Stomach (tissue), 19 donors: ENCODE measurements at places on chromosomes 2 and 18. TPM values are rescaled to one million over a fixed set of nuclear protein-coding genes. Genes with fewer than 3 reads are reported as not detected.

The RHOB gene
- polyA plus RNA-seq: 143 TPM

GRCh38 chr2:97871096-97871780 lies 124.5 kb downstream of the TMEM131 start:
- peaks cover 5% of the 10 kb centered on the region for H3K4me1 ChIP-seq
- H3K27me3 ChIP-seq: no peaks in the 10 kb centered on the region
- H3K36me3 ChIP-seq: no peaks in the 10 kb centered on the region
- peak overlapping the region; percentile 22 for H3K27ac ChIP-seq
- DNase-seq: no peak

The SLC4A5 gene
- polyA plus RNA-seq: 0.46 TPM

The MC4R gene
- not detected for polyA plus RNA-seq

DNA sequence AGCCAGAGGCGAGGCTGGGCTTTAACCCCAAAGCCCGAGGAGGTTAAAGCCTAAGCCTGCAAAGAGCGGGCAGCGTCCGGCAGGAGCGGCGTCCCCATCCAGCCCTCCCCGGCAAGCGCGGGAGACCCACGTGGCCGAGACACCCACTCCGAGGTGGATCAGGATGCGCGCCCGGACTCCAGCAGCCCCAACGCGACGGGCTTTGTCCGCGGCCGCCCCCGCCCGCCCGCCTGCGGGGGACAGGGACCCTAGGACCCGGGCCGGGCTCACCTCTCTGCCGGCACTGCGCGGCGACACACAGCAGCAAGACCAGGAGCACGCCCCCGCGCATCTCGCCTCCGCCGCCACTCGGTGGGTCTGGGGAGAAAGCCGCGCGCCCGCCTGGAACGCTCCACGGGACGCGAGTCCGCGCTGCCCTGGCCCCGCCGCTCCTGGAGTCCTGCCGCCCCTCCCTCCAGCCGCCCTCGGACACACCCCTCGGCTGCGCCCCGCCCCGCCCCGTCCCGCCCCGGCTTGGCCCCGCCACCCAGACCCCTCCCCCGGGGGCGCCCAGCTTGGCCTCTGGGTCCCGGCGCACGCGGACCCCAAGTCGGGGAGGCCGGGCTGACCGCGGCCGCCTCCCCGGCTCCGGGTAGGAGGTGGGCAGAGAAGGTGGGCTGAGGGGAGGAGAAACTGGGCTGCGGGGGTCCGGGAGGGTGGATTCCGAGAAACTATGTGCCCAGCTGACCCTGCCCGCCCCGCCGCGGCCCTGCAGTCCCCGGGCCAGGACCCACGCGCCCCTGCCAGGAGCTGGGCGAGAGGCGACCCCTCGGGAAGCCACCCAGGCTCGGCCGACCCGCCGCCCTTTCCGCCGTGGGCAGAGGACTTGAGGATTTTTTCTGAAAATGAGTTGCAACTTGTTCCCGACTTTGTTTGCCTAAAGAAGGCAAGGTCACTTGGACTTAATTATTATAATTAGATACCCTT lies at the start of gene LAMA1:
LAMA1 (minus strand) TSS at position 408 of the 966 bp plus-strand sequence; CDS start at position 331, 77 bp downstream.
- H3K27ac ChIP-seq: no peak within 1 kb of the TSS
- peak; percentile 62 for DNase-seq
- peak within 1 kb of the TSS; percentile 54 for H3K4me3 ChIP-seq
- H3K36me3 ChIP-seq: no peaks in the 10 kb centered on the region
- H3K27me3 ChIP-seq: peaks cover 73% of the 10 kb centered on the region

The IL1R2 gene
- 11.9 TPM for polyA plus RNA-seq

- peaks cover 16% of the 10 kb centered on the region for H3K36me3 ChIP-seq
- no peak for DNase-seq
- H3K27me3 ChIP-seq: no peaks in the 10 kb centered on the region
- H3K4me1 ChIP-seq: no peaks in the 10 kb centered on the region
- H3K4me3 ChIP-seq: no peak overlapping the region
Observed at GRCh38 chr2:148701039-148701438, 56.5 kb downstream of the EPC2 start.

The CACNB4 gene
- polyA plus RNA-seq: 0.31 TPM

DNA sequence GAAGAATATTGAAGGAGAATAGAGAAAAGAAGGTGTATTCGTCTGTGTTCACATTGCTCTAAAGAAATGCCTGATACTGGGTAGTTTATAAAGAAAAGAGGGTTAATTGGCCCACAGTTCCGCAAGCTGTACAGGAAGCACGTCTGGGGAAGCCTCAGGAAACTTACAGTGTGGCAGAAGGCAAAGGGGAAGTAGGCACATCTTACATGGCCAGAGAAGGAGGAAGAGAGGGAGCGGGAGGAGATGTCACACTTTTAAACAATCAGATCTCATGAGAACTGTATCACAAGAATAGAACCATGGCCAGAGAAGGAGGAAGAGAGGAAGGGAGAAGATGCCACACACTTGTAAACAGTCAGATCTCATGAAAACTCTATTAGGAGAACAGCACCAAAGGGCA lies 159.6 kb upstream of the TPO start:
- no peak overlapping the region for H3K27ac ChIP-seq
- H3K4me1 ChIP-seq: no peaks in the 10 kb centered on the region

The ZNF892 gene
- 0.62 TPM for polyA plus RNA-seq

- H3K36me3 ChIP-seq: no peaks in the 10 kb centered on the region
- no peak overlapping the region for H3K27ac ChIP-seq
- no peak for DNase-seq
- no peaks in the 10 kb centered on the region for H3K27me3 ChIP-seq
- H3K4me3 ChIP-seq: no peak overlapping the region
- no peaks in the 10 kb centered on the region for H3K4me1 ChIP-seq
Observed at GRCh38 chr2:58734365-58734764, 493.2 kb upstream of the FANCL start.

DNA sequence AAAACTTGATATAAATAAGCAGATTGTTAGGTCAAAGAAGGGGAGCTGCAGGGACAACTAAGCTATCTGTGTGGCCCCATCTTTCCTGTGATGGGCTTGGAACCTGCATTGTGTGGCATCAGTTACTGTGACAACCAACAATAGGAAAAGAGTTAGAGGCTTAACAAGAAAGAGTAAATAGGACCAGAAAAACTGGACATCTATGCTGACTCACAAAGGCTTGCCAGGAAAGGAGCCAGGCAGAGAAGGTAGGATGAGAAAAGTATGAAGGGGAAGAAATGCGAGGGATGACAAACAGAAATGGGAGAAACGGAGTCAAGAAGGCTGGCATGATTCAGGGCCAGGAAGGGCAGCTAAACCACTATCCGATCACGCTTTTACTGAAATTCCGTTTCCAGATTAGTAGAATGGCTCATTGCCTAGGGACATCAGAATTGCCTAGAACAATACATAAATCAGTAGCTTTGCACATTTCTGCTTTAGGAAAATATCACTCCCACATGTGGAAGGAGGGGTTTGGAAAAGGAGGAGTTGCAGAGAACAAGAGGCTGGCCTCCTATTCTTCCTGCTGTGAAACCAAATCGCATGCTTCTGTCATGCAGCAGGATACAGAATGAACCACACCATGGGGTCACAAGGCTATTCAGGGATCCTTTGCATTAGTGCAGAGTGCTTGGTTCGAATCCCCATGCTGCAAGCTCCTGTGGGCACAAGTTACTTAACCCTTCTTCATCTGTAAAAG lies 7.3 kb downstream of the PLA2R1 start:
- H3K36me3 ChIP-seq: no peaks in the 10 kb centered on the region

DNA sequence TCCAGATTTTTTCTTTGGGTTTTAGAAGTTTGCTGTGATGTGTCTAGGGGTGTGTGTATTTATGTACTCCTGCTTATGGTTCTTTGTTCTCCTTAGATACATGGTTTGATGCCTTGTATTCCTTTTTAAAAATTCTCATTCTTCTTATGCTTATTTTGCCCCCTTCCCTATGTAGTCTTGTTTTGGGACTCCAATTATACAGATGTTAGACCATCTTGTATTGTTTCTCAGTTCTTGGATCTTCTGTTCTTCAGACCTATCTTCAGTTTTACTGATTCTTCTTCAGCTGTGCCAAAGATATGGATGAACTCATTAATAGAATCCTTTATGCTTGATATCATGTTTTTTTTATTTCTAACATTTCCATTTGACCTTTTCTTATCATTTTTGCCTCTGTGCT lies 14.2 kb upstream of the MSL3B start:
- H3K36me3 ChIP-seq: no peaks in the 10 kb centered on the region
- no peak overlapping the region for H3K27ac ChIP-seq
- no peaks in the 10 kb centered on the region for H3K4me1 ChIP-seq
- no peak overlapping the region for H3K4me3 ChIP-seq
- no peak for DNase-seq
- no peaks in the 10 kb centered on the region for H3K27me3 ChIP-seq
